ENCODE measurements at places on chromosomes 2 and 18. TPM values are rescaled to one million over a fixed set of nuclear protein-coding genes. Genes with fewer than 3 reads are reported as not detected.
A peak's percentile ranks its signal among the peaks of the same experiment; 100 is the strongest.

RTKN gene
- total RNA-seq, result 105 TPM

TCF4 gene
- 55.9 TPM for total RNA-seq

TMEM87B gene
- 19.2 TPM for total RNA-seq

ANKRD30BL gene
- not detected for total RNA-seq

GRHL1 gene
- 2.2 TPM for total RNA-seq

NRP2 gene
- total RNA-seq, result 313 TPM

DUSP19 gene
- total RNA-seq, result 1.7 TPM

TUBA4B gene
- total RNA-seq, result not detected

DNA sequence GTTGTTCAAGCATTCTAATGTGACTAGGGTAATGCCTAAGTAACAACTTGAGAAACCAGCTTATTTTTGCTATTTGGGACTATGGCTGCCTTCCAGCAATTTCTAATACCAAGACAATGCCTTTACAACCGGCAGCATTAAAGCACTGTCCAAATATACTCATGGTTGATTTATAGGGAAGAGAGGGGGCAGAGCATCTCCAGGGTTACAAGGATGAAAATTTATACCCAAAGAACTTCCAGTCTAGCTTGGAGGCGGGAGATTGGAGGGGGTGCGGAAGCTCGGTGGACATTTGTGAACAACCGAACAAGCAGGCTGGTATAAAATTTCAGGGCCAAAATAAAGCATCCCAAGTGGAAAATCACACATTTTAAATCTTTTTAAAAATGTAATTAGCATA, 294.9 kb upstream of the STON1 start:
- H3K27me3 ChIP-seq, result no peaks in the 10 kb centered on the region

DNA sequence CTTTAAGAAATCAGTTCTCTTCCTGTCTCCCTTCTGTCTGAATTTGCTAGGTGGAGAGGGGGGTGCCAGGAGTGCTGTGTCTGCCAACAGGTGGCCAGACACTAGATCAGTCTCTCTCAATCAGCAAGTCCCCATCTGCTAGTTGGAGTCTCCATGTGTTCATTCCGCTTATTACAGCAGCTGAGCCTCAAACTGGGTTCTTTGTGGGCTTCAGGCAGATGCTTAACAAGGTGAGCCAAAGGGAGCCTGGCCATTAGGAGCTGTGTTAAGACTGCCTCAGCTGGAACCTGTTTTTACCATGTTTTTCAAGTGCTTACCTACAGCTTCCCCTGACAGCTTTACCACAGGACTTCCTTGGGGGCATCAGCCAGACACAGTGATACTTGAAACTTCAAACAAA, 401.9 kb downstream of the LRP1B start:
- H3K36me3 ChIP-seq, result no peaks in the 10 kb centered on the region
- H3K27ac ChIP-seq, result no peak overlapping the region
- no peaks in the 10 kb centered on the region for H3K4me1 ChIP-seq
- no peaks in the 10 kb centered on the region for H3K27me3 ChIP-seq

DNA sequence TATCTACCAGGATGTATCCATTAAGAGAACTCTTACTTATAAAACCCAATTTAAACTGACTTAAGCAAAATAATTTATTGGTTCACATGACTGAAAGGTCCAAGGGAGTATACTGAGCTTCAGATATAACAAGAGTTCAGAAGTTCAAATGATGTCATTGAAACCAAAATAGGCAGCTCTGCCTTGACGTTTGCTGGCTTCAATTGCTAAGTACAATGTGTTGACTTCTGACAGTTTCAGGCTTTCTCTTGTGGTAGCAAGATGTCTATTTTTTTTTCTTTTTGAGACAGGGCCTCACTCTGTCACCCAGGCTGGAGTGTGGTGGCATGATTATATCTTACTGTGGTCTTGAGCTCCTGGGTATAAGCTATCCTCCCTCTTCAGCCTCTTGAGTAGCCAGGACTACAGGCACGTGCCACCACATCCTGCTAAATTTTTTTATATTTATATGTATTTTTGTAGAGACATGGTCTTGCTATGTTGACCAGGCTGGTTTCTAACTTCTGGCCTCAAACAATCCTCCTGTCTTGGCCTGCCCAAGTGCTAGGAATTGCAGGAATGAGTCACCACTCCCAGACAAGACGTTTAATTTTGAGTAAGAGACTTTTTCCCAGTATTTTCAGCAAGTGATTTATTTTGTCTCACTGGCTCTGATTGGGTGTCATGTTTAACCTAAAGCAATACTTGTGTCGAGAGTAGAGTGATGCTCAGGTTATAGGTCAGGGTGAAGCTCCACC, 184.8 kb downstream of the NR4A2 start:
- H3K4me3 ChIP-seq, result no peak overlapping the region
- no peaks in the 10 kb centered on the region for H3K27me3 ChIP-seq
- no peaks in the 10 kb centered on the region for H3K4me1 ChIP-seq
- H3K36me3 ChIP-seq, result no peaks in the 10 kb centered on the region
- H3K27ac ChIP-seq, result no peak overlapping the region

GRCh38 chr2:113105047-113105785, 22.2 kb upstream of the IL1RN start:
- peaks cover 73% of the 10 kb centered on the region for H3K27me3 ChIP-seq
- no peaks in the 10 kb centered on the region for H3K36me3 ChIP-seq
- no peaks in the 10 kb centered on the region for H3K4me1 ChIP-seq
- H3K4me3 ChIP-seq, result no peak overlapping the region
- DNase-seq, result no peak

- H3K27me3 ChIP-seq, result no peaks in the 10 kb centered on the region
- H3K36me3 ChIP-seq, result no peaks in the 10 kb centered on the region
- peaks cover 3% of the 10 kb centered on the region for H3K4me1 ChIP-seq
- H3K4me3 ChIP-seq, result no peak overlapping the region
These were observed 111.0 kb downstream of the BCL2L11 start for GRCh38 chr2:111231532-111232252.

DNA sequence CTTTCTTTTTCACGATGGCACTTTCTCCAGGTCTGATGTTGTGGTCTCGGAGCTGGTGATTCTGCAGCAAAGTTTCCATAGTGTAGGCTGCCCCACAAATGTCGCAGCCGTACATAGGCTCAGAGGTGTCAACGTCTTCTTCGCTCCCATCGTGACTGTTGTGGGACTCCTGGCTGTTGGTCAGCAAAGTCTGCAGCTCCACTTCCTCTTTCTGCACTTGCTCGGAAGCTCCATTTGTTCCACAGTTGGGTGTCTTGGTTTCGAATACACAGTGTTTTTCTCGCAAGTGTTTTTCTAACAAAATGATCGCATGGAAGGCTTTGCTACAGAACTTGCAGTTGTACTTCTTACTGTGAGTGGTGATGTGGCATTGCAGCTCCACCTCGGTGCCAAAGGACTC, 126.8 kb downstream of the ZNF521 start:
- no peaks in the 10 kb centered on the region for H3K27me3 ChIP-seq
- no peak overlapping the region for H3K4me3 ChIP-seq
- no peak overlapping the region for H3K27ac ChIP-seq
- H3K4me1 ChIP-seq, result peaks cover 10% of the 10 kb centered on the region
- DNase-seq, result no peak
- H3K36me3 ChIP-seq, result peaks cover 27% of the 10 kb centered on the region

DNA sequence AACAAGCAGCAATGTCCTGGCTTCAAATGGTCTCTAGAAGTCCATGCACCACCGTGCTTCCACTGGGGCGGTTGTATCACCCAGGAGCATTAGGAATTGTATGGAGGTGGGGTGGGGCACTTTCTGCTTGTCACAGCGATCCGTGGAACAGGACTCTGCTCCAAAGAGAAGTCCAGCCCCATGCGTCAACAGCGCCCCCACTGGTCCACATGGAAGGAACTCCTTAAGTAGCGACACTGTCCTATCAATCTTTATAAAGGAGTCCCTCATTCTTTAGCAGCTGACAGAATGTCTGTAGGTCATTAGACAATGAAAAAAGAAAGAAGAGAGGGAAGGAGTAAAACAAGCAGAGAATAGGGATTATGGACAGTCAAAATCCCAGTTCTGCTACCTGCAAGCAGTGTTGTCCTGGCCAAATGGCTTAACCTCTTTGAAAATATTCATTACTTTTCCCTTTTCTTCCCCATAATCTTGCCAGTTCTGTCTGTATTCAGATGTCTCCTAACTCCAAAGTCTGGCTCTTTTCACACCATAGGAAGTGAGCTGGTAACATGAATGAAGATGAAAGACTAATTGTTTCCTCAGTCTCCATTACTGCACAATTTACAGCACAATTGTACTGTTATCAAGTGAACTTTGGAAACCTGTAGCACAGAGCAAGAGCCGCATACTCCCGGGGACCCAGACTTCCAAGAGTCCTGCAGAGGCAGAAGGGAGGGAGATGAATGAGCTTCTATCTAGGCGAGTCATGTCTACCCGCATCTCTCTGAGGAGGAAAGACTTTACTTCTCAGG, 9.9 kb downstream of the NFE2L2 start:
- H3K36me3 ChIP-seq, result peaks cover 45% of the 10 kb centered on the region
- DNase-seq, result peak; percentile 94
- H3K27me3 ChIP-seq, result no peaks in the 10 kb centered on the region
- no peak overlapping the region for H3K4me3 ChIP-seq

DNA sequence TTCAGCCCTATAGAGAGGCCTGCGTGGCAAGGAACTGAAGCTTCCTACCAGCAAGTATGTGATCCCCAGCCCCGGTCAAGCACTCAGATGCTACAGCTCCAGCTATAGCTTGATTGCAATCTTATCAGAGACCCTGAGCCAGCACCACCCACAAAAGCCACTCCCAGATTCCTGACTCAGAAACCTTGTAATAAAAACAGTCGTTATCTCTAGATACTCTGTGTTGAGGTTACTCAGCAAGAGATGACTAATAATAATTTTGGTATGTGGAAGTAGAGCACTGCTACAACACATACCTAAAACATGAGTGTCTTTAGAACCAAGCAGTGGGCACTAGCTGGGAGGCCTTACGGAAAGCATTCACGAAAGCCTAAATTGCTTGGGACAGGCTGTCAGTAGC, 216.9 kb downstream of the UXS1 start:
- no peaks in the 10 kb centered on the region for H3K4me1 ChIP-seq
- no peak for DNase-seq
- H3K4me3 ChIP-seq, result no peak overlapping the region
- no peaks in the 10 kb centered on the region for H3K27me3 ChIP-seq
- no peak overlapping the region for H3K27ac ChIP-seq

DNA sequence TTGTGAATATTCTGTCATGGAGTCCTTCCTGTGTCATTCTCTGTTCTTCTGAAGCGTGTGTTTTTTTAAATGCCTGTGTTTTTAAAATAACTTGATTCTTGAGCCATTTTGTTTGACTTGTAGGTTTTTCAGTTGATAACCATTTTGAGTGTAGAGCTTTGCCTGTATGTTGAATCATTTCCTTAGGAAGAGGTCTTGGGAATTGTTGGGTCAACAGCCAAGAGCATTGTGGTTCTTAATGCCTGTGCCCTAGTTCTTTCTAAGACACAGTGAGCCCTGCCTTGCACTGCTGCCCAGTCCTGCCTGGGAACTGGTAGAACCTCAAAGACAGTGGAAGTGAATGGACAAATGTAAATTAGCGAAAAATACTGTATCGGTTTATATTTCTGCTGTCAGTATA, 25.9 kb downstream of the RAB12 start:
- H3K4me1 ChIP-seq, result no peaks in the 10 kb centered on the region
- H3K36me3 ChIP-seq, result peaks cover 83% of the 10 kb centered on the region
- no peak for DNase-seq
- no peak overlapping the region for H3K4me3 ChIP-seq
- H3K27ac ChIP-seq, result no peak overlapping the region
- no peaks in the 10 kb centered on the region for H3K27me3 ChIP-seq

DNA sequence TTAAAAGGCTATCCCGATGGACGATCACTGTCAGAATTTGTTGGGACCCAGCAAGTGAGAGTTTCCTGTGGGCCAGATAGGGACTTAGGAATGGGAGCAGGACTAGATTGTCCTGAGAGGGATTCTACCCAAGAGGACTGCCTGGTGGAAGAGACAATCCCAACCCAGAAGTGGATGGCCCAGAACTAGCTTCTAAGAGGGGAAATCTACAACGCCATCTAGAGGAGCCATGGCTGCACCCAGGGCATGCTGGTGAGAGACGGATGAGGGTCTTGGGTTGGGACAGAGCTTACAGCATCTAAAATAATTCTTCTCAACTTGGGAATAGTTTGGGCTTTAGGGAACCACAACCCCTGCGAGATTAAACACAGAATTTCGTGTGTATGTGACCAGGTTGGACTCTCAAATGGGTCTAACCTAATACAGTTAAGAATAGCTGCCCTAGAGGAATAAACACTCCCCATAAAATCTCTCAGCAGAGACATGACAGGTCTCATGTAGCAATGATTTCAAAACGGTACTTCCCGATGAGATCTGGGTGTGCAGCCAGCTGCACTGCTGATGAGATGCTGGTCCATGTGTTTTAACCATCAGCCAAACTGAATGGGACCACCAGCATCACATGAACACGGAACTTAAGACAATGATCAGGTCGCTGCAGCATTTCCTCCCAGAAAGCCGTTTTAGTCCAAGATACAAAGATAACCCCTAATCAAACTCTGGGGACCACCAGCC, 50.8 kb downstream of the CCBE1 start:
- no peak overlapping the region for H3K27ac ChIP-seq
- H3K4me1 ChIP-seq, result no peaks in the 10 kb centered on the region
- no peaks in the 10 kb centered on the region for H3K27me3 ChIP-seq
- no peak overlapping the region for H3K4me3 ChIP-seq
- H3K36me3 ChIP-seq, result no peaks in the 10 kb centered on the region

DNA sequence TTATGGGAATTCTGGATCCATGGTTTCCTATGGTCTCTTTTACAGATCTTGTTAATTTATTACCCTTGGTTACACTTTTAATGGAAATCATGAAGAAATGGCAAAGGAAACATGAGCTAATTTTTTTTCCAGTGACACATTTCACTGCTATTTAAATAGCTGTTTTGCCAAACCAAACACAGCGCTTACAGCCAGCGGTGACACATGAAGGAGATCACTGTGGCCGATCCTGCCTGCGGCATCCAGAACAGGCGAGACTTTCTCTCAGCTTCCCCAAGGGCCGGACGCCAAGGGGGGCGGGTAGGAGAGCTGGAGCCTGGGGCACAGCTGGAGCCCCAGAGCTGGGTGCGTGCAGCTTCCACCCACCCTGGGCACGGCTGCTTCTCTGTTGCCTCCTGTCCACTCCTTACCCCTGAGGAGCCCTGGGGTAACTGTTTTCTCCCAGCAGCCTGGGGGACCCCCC, 81.4 kb upstream of the PKDCC start:
- no peak overlapping the region for H3K27ac ChIP-seq
- H3K36me3 ChIP-seq, result no peaks in the 10 kb centered on the region
- no peaks in the 10 kb centered on the region for H3K27me3 ChIP-seq

GRCh38 chr2:16578081-16578480, 87.6 kb downstream of the CYRIA start:
- no peak for DNase-seq
- H3K27ac ChIP-seq, result no peak overlapping the region
- H3K4me3 ChIP-seq, result no peak overlapping the region
- no peaks in the 10 kb centered on the region for H3K36me3 ChIP-seq
